ENCODE measurements at places on chromosomes 3 and 15.

DNA sequence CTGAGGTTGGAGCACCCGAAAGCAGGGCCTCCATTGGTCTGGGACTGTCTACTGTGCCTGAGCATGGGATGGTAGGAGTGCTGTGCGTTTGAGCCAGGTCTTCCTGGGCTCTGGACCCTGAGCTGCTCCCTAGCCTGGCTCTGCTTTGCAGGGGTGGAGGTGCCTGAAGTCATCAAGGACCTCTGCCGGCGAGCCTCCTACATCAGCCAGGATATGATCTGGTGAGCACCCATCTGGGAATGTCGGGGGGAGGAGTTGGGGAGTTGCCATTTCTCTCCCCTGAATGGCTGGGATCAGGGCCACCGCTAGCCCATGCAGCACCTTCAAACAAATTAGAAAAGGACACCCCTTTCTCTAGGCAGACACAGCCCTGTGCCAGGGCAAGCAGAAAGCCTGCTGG, 20.7 kb downstream of the DUOX1 start:
- DNase-seq = no peak

GRCh38 chr3:60445446-60445845, 805.8 kb downstream of the FHIT start:
- no peak for DNase-seq

GRCh38 chr15:73821181-73821580, 52.2 kb upstream of the TBC1D21 start:
- no peak for DNase-seq

GRCh38 chr3:189272500-189273119, 100.8 kb downstream of the TPRG1 start:
- DNase-seq = peak; percentile 57

- DNase-seq = no peak
Observed at GRCh38 chr3:142363936-142364467, 83.8 kb downstream of the XRN1 start.

DNA sequence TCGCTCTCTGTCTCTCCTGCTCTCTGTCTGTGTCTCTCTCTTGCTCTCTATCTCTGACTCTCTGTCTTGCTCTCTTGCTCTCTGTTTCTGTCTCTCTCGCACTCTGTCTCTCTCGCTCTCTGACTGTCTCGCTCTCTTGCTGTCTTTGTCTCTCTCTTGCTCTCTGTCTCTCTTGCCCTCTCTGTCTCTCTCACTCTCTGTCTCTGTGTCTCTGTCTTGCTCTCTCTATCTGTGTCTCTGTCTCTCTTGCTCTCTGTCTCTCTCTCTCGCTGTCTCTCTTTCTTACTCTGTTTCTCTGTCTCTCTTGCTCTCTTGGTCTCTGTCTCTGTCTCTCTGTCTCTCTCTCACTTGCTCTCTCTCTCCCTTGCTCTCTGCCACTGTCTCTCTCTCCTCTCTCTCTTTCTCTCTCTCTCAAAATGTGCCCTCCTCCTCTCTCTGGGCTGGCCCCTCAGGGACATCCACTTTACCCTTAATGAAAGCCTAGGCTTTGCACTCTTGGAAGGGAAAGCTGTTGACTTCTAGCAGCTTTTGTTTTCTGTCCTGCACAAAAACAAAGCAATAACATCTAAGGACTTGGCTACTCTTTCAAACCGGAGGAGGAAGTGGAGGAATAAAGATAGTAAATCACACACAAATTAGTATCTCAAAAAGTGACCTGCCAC, 73.9 kb upstream of the NR2E3 start:
- DNase-seq = no peak

GRCh38 chr15:85624291-85624801, 170.4 kb downstream of the KLHL25 start:
- peak; percentile 42 for DNase-seq
